ENCODE measurements at places on chromosomes 4 and X.

GRCh38 chr4:83731609-83732008 is 195.7 kb downstream of the GPAT3 start:
- DNase-seq: no peak

- DNase-seq: no peak
Measured at GRCh38 chrX:119537487-119537886, 27.7 kb downstream of the STEEP1 start.

DNA sequence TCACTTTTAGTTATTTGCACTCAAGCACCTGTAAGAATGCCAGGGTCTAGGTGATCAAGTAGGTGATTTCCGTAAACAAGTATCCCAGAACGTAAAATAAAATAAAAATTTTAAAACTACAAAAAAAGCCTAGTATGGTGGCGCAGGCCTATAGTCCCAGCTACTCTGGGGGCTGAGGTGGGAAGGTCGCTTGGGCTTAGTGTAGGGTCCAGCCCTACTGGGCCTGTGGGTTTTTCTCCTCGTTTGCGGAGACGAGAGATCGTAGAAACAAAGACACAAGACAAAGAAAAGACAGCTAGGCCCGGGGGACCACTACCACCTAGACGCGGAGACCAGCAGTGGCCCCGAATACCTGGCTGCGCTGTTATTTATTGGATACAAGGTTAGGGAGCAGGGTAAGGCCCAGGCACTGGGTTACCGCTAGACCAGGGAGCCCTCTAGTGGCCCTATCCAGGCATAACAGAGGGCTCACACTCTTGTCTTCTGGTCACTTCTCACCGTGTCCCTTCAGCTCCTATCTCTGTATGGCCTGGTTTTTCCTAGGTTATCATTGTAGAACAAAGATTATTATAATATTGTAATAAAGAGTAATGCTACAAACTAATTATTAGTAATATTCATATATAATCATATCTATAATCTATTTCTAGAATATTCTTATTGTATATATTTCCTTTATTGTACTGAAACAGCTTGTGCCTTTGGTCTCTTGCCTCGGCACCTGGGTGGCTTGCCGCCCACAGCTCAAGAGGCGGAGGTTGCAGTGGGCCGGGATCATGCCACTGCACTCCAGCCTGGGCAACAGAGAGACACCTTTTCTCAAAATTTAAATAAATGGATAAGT is 38.4 kb downstream of the SAGE1 start:
- DNase-seq: peak; percentile 1

- DNase-seq: no peak
Measured at GRCh38 chr4:130573742-130574141, 1477.8 kb downstream of the C4orf33 start.

DNA sequence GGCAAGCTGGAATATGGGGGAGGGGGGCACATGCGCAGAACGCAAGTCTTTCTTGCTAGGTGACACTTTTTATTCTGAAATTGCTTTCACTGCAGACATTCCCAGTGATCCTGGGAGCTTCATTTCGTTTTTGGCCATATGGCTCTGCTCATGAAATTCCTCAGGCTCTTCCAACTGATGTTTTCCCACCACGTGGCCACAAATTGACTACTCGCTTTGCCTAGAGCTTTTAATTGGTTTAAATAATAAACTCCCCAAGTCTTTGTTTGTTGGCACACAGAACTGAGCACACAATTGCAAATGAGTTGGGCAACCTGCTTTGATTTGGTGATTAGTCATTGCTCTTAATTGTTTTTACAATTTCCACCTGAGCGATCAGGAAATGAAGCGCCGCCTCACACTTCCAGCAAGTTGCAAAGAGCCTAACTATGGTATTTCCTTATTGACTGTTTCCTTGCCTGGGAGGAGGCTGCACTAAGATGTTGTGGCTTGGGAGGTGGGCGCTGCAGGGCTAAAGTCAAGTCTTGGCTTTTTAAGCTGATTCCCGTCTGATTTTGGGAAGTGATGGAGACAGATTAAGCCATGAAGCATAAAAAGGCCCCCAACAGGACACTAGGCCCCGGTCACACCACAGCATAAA is 282.5 kb downstream of the ZIC3 start:
- DNase-seq: no peak

DNA sequence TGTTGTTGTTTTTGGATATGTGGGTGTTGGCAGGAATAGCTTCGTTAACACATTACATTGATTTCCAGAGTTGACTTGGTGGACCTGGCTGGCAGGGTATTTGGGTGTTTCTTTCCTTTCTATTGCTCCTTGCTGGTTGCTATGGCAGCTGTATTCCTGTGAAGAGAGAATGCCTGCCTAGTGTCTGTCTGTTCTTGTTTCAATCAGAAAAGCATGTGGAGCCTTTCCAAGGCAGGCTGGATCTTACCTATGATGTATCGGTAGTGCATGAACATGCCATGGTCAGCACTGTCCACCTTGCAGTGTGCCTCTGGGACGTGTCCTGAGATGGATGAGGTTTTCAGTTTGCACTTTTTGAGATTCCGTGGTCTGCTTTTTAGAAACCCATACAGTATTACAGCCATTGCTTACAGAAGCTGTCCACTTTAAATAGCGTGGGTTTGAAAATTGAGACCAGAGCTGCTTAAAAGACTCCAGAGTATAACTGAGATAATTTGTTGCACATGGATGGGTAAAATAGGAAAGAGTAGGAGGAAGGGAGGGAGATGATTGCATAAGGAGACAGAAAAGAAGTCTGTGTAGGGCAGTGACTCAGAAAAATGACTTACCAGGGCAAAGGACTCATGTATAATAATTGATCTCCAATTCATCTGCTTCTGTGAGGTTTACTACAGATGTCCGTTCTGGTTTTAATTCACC is 20.0 kb upstream of the AADAT start:
- DNase-seq: no peak

DNA sequence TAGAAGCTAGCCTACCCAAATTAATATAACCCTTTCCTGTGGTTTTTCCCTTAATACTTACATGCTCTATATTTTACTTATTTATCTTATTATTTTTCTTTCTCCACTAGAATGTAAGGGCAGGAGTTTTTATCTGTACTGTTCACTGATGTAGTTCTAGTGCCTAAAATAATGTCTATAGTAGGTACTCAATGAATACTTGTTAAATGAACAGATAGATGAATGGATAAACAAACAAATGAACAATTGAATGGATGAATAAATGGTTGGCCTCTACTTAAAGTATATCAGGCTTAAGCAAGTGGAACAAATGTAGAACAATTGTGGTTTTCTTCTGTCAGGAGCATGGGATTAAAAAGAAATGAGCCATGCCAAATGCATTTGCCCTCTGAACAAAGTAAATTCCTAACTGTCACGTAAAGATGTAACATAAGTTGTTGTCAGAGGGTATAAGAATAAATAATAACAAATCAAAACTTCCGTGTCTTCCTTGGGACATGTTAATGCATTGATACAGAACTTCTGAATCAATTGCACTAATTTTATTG is 54.1 kb downstream of the SYTL5 start:
- DNase-seq: no peak

DNA sequence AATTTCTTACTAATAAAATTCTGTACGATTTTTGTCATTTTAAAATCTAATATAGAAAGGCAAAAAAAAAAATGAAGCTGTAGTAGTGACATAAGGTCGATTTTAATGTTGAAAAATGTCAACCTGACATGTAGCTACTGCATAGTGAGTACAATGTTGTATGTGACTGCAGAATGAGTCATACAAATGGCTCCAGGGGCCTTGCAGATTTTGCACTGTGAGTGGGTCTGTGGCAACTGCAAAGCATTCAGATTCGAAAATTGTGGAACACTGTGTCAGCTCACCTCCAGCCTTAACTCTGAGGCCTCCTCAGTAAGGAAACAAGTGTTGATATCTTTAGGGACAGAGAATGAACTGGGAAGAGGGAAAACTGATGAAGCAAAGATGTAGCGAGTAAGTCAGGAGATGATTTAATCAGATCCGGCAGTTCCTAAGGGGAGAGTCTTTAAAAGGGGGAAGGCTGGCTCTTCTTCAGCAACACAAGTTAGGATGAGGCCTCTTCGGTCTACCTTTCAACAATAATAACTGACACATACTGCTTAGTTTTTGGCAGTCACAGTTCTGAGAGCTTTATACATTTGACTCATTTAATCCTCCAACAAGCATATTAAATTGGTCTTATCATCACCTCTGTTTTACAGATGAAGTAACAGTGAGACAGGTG is 24.9 kb downstream of the TKTL2 start:
- DNase-seq: no peak

DNA sequence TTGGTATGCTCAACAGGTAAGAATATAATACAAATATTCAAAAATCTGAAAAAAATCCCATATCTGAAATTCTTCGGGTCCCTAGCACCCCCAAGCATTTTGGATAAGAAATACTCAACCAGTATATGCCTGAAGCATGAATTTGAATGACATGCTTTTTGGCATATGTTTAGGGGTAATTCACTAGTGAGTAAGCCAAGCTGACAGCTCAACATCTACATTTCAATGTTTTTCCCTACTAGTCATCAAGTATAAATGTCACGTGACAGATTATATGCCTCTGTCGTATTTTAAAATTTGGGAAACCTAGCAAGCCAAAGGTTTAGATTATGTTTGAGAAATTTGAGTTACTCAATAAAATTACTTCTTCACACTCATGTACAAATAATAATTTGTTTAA is 125.1 kb downstream of the FGF16 start:
- no peak for DNase-seq

- DNase-seq: no peak
Measured at GRCh38 chrX:4043951-4044350, 330.5 kb upstream of the PRKX start.

GRCh38 chrX:111470681-111471403 is 40.6 kb upstream of the SERTM2 start:
- DNase-seq: no peak

DNA sequence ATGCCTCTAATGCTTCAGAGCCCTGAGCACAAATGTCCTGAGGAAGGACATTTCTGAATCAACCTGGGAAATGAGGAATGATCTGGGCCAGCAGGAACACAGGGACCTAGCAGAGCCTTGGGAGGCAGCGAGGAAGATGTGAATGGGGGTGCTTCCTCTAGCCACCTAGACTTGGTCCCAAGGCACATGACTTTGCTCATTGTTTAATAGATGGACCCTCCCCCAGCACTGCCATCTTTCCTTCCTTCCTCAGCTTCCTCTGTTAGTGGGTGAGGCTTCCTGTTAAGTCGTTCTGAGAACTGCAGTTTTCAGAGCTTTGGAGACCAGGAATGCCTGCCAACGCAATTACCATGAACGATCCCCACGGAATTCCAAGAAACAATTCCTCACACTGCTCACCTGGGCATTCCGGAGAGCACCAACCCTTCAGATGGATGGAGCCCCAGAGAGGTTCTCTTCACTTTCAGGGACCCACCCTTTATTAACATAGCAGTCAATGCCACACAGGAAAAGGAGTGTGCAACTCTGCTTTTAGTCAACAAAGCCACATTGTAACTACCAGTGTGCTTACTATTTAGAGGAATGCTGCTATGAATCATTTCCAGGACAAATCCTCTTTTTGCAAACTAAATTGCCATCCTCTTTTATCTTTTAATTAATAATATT is 48.5 kb upstream of the STIM2 start:
- DNase-seq: no peak

- no peak for DNase-seq
Measured at GRCh38 chrX:71487814-71488213, 45.1 kb upstream of the OGT start.

GRCh38 chr4:189835505-189835904 is 105.2 kb upstream of the FRG1 start:
- no peak for DNase-seq

DNA sequence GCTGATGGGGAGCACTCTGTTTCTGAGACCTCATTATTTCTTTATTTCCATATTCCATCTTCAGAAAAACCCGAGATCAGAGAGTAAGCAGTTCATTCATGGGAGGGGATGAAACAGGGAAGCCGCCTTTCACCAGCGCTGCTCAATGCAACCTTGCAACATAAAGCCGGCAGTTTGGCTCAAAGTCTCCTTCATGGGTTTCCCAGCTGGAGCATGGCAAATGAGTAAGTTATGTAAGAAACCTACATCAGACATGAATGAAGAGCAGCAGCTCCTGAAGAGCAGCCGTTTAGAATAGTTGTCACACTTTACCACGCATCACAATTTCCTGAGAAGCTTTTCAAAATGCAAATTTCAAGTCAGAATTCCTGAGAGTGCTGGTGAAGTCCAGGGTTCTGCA is 578.8 kb downstream of the FSTL5 start:
- DNase-seq: no peak

- DNase-seq: no peak
Measured at GRCh38 chr4:106587558-106587957, 219.0 kb upstream of the GIMD1 start.

DNA sequence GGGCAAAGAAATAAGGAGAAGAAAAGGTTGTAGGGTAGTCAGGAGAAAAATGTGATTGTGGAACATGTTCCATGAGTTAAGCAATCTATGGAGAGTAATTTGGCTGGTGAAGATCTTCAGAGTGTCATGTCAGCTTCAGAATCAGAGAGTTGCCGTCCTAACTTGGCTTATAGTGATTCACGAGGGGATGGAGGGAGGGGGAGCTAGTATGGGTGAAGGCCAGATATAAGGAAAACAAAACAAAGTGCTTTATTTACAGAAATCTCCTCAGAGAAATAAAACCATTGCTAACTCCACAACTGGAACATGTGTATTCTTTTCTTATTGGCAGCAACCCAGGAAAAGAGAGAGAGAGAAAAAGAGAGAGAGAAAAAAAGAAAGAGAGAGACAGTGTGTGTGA is 256.5 kb upstream of the NRK start:
- DNase-seq: no peak

GRCh38 chrX:87728024-87728423 is 210.4 kb downstream of the KLHL4 start:
- DNase-seq: no peak

GRCh38 chr4:153439831-153440230 is 26.3 kb upstream of the TMEM131L start:
- no peak for DNase-seq

DNA sequence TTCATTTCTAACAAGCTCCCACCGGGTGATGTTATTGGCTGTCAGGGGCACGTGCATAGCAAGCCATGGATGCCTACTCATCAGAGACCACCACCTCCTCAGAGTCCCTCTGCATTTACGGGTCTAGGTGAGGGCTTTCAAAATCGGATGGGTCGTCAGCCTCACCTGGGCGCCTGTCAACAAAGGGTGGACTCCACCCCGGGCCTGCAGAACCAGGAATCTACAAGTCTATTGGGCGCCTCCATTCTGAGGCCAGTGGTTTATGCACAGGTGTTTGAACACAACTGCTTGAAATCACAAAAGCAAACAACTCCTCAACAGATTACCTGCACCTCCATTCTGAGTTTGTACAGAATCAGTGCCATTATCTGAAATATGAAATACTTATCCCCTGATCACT is 318.9 kb downstream of the PTTG2 start:
- DNase-seq: no peak

GRCh38 chr4:15648600-15648999 is 6.6 kb downstream of the FBXL5 start:
- no peak for DNase-seq

DNA sequence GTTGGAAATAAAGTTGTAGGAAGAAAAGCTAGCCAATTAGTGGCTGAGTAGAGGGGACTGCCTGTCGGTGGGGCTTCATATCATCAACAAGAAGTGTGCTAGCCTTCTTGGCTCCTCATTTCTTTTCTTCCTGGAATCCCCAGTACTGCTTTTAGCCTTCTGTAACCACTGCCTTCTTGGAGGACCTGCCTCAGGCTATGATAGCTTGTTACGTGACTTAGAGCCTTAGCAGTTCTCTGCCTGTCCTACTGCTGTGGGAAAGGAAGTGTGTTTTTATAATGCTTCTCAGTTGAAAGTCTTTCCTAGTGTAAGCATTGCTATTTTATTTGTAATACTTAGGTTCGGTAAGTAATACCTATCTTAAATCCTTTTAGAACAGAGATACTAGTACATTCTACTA is 61.9 kb downstream of the LARP1B start:
- no peak for DNase-seq

- no peak for DNase-seq
Measured at GRCh38 chrX:104347860-104348259, 93.1 kb upstream of the ESX1 start.
